8988T (cell line): ENCODE measurements at places on chromosomes 16 and 17.

DNA sequence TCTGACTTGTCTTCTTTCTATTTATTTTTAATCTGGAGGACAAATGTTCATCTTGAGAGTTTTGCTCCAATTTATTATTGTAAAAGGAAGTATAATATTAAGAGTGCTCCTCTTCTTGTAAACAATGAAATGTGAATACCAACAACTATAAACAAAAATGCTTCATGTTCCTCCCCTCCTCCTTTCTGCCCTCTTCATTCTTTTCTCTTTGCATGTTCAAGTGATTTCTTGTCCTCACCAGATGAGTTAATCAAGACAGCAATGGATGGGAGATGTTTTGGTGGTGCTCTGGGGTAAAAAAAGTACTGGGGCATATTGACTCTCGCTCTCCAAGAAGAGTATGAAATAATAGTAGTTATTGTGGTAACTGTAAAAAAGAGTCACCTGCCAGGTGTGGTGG, 24.3 kb downstream of the ITGB3 start:
- DNase-seq: no peak

GRCh38 chr17:32269377-32269776, 3.7 kb downstream of the RHBDL3 start:
- no peak for DNase-seq

- DNase-seq: no peak
Observed at GRCh38 chr16:21645261-21645721, 7.1 kb downstream of the IGSF6 start.

- no peak for DNase-seq
Observed at GRCh38 chr17:51933647-51934046, 224.9 kb downstream of the CA10 start.

- DNase-seq: no peak
Observed at GRCh38 chr16:89971495-89972243, 23.1 kb downstream of the DEF8 start.

- DNase-seq: no peak
Observed at GRCh38 chr17:77685881-77686486, 272.5 kb upstream of the TNRC6C start.

DNA sequence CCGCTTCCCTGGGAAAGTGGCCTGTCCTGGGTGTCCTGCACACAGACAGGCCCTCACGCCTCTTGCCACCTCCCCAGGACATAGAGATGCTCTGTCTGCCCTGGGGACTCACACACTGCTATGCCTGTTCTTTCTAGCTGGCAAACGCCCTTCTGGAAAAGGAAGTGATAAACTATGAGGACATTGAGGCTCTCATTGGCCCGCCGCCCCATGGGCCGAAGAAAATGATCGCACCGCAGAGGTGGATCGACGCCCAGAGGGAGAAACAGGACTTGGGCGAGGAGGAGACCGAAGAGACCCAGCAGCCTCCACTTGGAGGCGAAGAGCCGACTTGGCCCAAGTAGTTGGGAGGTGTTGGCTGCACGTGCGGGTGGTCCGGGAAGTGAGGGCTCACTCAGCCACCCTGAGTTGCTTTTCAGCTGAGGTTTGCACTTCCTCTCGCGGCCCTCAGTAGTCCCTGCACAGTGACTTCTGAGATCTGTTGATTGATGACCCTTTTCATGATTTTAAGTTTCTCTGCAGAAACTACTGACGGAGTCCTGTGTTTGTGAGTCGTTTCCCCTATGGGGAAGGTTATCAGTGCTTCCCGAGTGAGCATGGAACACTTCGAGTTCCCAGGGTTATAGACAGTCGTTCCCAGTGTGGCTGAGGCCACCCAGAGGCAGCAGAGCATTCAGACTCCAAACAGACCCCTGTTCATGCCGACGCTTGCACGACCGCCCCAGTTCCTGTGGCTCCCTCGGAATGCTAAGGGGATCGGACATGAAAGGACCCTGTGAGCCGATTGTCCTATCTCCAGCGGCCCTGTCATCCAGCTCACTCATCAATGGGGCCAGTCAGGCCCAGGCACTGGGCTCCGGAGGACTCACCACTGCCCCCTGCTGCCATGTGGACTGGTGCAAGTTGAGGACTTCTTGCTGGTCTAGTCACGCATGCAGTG, 3.5 kb upstream of the RPL13 start:
- DNase-seq: peak; percentile 94

DNA sequence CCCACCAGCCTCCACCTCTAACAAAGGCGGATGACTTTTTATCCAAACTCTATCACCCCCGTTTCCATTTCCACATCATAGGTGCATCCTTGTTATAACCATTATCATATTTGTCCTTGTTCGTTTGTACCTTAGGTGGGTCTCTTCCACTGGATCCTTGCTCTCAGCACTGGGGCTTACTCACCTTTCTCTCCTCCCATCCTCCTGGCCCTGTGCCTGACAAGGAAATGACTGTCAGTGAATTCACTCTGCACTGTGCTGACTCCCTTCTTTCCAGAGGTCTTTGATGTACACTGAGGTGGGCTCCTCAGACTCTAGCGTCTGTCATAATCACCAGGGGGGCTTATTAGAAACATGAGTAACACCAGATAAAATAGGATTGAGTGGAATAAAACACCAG, 3.1 kb downstream of the GSG1L2 start:
- no peak for DNase-seq

DNA sequence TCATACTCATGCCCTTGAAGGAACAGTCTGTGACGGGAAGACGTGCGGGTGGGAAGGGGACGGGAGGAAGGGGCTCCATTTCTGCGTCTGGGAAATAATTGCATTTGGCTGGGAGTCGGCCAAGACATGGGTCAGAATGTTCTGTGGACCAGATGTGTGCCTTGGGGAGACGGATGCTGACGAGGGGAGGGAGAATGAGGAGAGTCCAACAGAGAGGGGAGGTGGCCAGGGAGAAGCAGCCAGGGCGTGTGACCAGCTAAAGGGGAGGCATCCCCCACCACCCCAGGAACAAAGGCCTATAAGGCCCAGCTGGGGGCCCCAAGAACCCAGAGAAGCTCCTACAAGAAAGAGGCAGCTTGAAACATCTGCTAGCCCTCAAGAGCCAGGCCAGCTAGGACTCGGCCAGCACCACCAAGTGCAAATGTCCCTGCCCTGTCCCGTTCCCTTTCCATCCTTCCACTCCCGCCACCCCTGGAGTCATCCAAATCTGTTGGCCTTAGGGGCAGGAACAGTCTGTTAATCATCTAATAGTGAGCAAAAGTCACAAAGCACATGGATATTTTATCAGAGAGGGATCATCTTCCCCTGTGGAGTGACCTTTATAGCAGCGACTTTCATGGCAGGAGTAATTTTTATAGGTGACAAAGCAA, 42.5 kb upstream of the BCO1 start:
- no peak for DNase-seq

DNA sequence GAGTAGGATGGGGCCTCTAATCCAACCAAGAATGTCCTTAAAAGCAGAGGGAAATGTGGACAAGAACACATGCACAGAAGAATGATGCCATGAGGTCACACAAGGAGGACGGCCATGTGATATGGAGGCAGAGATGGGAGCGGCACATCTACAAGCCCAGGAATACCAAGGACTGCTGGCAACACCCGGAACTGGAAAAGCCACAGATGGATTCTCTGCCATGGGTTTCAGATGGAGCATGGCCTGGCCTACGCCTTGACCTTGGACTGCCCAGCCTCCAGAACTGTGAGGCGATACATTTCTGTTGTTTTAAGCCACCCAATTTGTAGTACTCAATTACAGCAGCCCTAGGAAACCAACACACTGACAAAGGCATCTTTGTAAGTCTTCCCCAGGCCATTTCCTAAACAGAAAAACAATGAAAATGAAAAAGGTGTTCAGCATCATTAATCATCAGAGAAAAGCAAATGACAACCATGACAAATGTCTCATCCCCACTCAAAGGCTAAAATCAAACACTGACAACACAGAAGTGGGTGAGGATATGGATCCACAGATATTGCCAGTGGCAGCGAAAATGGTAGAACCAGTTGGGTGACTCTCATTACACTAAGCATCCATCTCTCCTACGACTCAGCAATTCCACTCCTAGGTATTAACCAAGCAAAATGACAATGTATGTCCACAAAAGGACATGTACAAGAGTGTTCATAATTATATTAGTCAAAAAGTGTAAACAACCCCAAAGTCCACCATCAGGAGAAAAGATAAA, 76.9 kb upstream of the CNEP1R1 start:
- DNase-seq: no peak

- no peak for DNase-seq
Observed at GRCh38 chr16:6704306-6704930, 628.2 kb upstream of the RBFOX1 start.

GRCh38 chr16:70685061-70685937, 554 bp downstream of the MTSS2 start:
- no peak for DNase-seq

- DNase-seq: no peak
Observed at GRCh38 chr16:12998361-12999085, 97.1 kb downstream of the SHISA9 start.

GRCh38 chr16:47528431-47528830, 67.3 kb downstream of the PHKB start:
- no peak for DNase-seq

DNA sequence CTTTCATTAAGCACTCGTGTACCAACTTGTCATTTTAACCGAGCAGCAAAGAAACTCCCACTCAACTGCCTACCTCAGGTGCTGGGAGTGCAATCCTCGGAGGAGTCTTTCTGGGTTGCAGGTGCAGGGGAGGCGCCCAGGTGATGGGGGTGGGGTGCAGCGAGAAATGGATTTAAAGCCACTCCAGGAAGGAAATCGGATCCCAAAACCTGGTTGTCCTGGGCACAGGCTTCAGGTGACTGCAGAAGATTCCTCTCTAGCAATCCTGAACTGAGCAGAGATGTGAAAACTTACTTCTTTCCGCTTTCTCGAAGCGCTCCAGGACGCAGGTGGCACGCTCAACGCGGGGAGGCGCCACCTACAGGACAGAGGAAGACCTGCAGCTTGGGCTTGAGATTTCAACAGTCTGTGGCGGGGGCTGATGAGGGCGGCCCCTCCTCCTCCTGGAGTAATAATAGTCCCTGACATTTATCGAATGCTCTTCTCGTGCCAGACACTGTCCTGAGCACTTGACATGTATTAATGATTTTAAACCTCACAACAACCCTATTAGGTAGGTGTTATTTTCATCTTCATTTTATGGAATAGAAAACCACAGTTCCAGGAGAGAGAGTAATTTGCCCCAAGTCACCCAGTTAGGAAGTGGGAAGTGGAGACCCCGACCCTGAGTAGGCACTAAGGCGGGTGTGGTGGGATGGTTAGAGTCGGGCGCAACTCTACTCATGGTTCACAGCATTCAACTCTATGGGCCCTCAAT, 27.2 kb upstream of the SKAP1 start:
- peak; percentile 41 for DNase-seq

GRCh38 chr17:72984145-72984925, 108.2 kb downstream of the SLC39A11 start:
- DNase-seq: no peak

GRCh38 chr16:49531931-49532840, 158.6 kb downstream of the C16orf78 start:
- no peak for DNase-seq

DNA sequence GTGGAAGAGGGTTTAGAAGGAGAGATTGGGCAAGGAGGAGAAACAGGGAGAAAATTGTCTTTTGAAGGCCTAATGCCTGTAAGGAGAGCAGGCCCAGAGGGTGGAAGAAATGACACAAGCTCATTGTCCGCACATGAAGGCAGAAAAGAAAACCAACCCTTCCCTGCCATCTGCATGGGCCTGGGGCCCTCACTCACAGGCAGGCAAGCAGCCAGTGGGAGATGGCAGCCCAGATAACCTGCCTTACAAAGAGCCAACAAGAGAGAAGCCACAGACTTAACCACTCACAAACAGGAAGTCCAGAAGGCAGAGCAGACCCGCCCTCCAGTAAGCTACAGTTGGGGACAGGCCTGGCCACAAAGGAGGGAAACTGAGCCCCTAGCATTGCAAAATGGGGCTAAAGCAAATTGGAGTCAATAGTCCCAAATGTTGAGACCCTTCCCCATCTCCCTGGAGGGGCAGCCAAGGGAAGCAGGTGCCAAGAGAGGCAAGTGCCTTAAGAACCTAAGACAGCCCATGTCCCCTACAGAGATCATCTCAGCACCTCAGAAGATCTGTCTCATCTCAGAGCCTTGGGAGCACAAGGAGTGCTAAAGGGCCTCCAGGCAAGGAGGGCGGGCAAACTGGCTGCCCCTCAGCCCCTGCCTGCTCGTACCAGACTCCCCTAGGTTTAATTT, 7.3 kb upstream of the TSPOAP1 start:
- DNase-seq: peak; percentile 9

DNA sequence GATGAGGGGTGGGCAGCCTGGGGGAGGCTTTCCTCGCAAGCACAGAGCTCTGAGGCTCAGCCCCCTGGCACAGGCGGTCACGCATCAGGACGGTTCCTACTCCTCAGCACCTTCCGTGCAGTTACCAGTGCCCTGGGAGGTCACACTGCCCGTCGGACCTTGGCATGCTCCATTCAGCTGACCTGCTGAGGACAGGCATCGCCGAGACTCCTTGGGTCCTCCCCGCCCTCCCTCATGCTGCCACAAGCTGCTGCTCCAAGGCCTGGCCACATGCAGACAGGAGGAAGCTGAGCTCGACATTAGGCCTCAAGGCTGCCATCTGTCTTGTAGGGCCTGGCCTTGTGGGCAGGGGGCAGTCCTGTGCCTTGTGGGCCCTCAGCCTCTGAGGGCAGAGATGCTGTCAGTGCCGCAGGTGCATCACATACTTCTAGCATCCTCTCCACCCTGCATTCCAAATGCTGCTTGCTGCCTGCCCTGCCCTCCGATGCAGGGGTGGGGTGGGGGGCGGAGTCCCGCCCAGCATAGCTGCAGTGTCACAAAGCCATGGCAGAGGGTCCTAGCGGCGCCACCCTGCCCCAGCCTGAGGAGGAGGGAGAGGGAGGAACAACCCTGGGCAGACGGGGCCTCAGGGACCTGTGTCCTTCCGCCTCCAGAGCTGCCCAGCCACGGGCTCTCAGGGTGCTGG, 9.3 kb downstream of the C16orf90 start:
- DNase-seq: no peak

- DNase-seq: no peak
Observed at GRCh38 chr17:82667668-82668000, 19.4 kb upstream of the WDR45B start.

DNA sequence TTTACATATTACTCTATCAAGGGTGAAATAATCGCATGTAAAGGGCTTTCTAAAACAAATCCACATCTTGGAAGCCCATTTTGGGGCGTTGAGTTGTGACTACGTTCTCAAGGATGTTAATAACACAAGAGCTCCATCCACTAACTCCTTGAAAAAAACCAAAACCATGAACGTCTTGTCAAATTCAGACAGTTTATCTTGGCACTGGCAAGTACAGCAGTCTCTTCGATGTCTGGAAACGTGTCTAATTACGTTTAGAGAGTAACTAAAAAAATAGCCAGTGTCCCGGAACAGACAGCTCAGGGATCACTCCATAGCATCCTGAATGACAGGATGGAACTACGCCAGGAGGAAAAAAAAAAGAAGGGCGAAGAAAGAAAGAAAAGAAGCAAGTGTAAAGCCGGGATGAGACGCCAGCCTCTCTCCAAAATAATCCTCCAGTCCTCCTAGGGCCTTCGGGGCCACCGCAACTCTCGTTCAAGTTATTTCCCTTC, 954 bp downstream of the MYO1D start:
- no peak for DNase-seq
